ENCODE measurements at places on chromosomes 2 and 18.

DNA sequence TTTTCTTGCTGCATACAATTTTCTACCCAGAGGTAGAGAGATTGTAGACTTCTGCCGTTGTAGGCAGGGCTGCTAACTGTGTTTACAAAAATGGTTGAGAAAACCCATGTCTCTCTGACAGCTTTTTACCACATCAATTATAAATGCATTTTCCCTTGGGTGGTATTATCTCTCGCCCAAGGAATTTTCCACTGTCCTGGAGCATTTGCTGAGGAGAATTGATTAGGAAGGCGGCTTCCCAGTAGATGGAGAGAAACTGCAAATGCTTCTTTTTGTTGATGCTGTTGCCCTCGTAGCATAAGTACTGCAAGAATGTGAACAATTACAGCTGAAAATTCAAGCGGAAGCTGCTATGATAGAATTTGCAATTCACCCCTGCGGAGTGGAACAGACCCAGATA, 1007.7 kb upstream of the KLHL29 start:
- DNase-seq, result no peak

- DNase-seq, result no peak
These were observed 163.6 kb upstream of the ZNF516 start for GRCh38 chr18:76658627-76659026.

DNA sequence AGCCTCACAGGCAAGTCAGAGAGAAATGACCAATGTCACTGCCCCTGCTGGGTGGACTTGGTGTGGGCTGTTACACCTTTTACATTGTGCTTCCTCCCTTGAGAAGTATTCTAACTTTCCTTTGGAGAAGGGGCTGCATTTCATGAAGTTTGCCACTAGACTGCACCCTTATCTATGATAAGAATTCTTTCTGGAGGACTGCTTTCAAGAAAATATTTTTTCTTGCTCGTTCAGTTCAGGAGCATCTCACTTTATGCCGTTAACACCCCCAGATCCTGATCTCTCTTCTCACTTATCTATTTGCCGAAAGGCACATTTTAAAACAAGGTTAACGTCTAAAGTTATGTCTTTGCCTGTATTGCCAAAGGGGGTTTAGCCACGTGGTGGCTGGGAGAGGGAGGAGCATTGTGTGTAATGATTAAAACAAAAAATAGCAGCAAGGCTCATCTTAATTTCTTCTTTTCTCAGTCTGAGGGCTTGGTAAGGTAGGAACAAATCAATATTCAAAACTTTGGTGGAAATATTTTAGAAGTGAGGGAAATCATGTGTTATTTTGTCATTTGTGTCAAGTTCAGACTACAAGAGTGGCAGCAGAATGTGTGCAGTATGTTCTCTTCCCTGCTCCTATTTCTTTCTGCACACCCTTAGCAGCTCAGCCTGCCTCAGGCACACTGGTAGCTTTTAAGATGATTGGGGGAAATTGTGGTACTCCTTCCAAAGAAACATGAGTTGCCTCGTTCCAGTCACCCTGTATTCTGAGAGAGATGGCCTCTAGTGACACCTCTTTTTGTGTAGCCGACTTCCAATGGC, 1.6 kb upstream of the IGFBP5 start:
- DNase-seq, result no peak

DNA sequence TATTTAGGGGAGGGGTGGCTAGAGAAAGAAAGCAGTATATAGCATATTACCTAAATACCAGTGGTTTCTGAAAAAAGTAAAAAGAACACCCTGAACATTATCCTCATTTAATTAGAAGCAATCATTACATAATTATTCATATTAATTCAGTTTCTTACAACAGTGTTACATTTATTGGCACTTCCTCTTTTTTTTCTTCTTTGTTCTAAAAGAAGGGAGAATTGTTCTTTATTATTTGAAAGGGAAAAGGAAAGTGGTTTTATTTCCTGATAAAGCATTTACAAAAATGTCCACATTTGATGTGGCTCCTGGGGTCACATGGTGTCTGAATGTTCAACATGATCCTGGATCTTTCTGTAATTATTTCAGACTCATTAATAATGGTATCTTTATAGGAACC, 254.9 kb upstream of the ZEB2 start:
- DNase-seq, result no peak

DNA sequence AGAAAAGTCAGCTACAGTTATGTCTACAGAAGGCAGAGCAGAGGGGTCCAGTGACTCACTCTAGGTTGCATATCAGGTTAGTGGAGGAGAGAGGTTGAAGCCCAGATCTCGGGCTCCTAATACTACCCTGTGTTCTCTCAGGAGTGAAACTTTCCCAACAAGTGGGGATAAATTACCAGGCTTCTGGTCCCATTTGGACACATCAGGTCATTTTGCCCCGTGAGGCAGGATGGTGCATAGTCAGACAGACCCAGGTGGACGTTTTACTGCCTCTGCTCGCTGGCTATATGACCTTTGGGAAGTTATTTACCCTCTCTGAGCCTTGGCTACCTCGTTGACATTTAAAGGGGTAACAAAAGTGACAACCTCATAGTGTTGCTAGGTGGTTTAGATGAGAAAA, 128.0 kb upstream of the REV1 start:
- no peak for DNase-seq

- no peak for DNase-seq
These were observed 142.9 kb upstream of the FIGN start for GRCh38 chr2:163878718-163879117.

- no peak for DNase-seq
These were observed 1082.0 kb upstream of the ACVR2A start for GRCh38 chr2:146762786-146763185.

- DNase-seq, result no peak
These were observed 114.9 kb upstream of the MSTN start for GRCh38 chr2:190177249-190178040.

DNA sequence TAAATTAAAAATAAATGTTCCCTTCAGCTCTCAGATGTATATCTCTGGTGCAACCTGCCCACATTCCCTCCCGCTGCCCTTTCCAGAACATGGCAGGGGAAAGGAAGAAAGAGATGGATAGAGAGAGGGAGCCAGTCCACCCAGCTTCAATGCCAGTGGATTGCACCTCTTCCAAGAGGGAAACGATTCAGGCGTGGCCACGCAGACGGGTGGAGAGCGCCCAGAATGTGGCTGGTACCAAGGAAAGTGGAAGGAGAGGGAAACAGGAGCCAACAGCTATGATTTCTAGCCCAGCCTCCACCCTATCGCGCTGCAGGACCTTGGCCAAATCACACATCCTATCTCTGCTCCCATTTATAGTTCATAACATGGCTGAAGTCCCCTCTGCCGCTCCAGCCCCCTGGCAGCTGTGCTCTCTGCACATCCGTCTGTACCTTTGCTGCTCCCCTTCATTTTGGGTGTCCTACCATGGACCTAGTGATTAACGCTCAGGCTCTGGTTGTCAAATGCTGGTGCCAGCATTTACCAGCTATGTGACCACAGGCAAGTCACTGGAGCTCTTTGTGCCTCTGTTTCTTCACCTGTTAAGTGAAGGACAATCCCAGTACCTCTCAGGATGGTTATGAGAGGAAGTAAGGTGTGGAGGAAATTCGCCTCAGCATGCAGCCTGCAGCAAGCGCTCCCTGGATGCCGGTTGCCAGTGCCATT, 66.5 kb downstream of the SFXN5 start:
- no peak for DNase-seq

- DNase-seq, result no peak
These were observed 166.0 kb downstream of the EHBP1 start for GRCh38 chr2:62871506-62871905.

DNA sequence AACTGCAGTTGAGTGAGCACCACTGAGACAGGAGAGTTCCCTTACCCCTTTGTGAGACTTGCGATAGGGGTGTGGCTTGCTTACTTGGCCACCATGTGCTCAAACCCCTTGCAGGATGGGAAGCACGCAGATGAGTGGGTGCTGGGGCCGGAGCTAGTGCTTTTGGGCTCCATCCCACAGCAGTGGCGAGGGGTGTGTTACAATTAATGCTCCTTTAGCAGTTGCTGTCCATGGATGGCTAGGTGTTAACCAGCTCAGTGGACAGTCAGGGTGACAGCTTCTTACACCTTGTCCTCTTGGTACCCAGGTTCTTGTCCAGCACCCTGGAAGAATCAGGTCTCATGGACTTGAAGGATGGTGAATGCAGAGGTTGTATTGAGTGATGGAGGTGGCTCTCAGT, 103.9 kb downstream of the SH3RF3 start:
- no peak for DNase-seq

- DNase-seq, result no peak
These were observed 127.1 kb upstream of the SLC35G4 start for GRCh38 chr18:11482271-11482670.

DNA sequence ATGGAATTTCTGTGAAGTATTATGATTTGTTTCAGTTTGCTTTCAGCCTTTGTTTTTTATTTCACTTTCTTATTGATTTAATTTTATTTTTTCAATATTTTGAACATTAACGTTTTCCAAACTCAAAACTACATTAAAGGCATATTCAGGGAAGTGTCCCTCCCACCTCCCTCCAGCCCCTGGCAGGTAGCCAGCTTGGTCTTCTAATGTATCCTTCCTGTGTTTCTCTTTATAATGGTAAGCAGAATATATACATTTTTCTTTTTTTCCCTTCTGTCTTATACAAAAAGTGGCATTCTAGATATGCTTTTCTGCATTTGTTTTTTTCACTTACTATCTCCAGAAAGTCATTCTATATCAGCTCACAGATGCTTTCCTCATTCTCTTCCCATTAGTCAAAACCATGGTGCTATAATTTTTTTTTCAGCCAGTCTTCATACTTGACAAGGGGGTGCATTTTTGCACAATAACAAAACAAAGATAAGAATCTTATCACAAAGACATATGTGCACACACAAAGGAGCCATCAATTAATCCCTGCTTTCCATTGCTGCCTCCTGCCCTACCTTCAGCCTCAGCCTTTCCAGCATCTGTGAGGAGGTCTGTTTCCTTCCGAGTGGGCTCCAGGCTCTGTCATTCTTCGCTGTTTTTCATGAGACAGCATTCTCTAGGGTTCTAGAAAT, 33.7 kb upstream of the TMEM177 start:
- DNase-seq, result no peak

GRCh38 chr2:64990876-64991275, 1.7 kb downstream of the SLC1A4 start:
- no peak for DNase-seq

- DNase-seq, result no peak
These were observed 75.0 kb downstream of the KCNG2 start for GRCh38 chr18:79872527-79873444.

GRCh38 chr2:85861180-85861579, 27.6 kb downstream of the ST3GAL5 start:
- no peak for DNase-seq
